ENCODE measurements at places on chromosomes 3 and 15.

DNA sequence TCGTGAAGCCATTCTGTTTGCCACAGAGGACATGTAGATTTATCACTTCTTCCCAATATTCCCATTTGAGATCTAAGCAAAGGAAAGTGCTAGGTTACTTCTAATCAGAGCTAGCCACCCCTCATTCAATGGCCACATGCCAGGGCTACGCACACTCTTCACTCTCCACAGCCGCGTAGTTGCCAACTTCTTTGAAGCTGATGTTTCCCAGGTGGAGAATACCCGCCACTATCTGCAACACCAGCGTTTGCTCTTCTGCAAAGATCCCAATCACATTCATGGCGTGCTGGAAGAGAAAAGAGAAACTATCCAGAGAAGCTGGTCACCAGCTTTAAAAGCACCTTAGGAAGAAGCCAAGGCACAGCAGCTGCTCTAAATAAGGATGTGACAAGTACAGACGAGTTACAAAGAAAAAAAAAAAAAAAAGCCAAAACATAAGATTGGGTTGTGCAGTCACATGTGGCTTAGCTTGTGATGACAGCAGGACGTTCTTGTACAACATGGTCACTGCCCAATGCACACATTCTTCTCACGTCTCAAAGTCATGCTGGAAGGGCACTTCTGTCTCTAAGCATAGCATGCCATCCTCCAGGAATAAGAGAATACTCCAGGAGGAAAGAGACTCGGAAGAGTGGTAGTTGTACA lies 16.4 kb downstream of the LDHAL6B start:
- peak; percentile 20 for DNase-seq

- DNase-seq = peak; percentile 89
These were observed 34.4 kb upstream of the TNFSF10 start for GRCh38 chr3:172557515-172558220.

GRCh38 chr3:129834580-129834979 lies 58.9 kb downstream of the TMCC1 start:
- DNase-seq = no peak

DNA sequence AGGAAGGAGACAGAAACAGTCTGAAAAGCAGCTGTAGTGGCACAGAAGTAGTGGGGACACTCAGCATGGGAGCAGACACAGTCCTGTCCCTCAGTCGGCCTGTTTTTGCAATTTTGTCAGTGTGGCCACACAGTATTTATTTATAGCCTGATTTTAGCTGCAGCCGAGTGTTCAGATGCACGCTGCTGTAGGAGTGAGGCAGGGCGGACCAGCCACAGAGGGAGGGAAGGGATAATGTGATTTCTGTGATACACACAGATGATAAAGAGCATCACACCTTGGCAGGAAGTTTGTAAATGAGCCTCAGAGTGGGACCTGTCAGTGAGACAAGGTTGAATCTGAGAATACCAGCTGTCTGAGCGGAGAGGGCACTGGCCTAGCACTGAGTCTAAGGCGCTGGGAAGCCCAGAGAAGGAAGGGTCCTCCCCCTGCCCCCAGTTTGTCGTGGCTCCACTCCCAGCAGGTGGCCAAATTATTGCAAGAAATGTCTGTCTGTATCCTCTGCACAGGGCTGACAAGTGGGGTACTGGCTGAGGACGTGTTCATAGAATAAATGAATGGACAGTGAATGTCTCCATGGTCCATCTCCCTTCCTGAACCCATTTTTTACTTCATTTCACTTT lies 3.8 kb downstream of the PSTPIP1 start:
- no peak for DNase-seq

GRCh38 chr3:4853749-4854140 lies 125.5 kb upstream of the BHLHE40 start:
- DNase-seq = no peak

DNA sequence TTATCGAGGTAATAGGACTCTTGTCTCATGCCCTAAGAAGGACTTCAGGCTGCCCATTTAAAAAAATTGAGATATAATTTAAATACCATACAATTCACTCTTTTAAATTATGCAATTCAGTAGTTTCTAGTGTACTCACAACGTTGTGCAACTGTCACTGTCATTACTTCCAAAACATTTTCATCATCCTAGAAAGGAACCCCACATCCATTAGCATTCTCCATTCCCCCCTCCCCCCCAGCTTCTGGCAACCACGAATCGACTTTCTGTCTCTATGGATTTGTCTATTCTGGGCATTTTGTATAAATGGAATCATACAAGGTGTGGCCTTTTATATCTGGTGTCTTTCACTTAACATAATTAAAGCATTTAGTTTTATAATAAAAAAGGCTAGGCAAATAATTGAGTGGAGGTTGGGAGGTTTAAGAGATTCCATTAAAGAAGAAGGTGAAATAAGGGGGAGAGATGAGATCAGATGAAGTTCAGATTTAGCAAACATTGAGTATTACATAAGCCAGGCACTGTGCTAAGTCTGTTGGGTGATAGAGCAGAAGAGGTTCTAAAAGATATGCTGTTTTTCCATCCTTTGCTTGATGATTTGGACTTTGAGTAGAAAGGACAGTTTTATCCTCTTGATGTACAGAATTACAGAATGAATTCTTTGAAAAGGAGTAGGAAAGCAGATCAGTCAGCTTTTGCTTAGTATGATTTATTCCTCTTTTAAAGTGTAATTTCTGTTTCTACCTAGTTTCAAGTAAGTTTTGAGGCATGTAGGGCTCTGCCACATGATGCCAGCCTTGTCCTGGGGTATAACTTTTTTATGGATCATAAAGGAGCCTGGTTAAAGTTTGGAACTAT lies 36.3 kb downstream of the UBE2E2 start:
- no peak for DNase-seq

DNA sequence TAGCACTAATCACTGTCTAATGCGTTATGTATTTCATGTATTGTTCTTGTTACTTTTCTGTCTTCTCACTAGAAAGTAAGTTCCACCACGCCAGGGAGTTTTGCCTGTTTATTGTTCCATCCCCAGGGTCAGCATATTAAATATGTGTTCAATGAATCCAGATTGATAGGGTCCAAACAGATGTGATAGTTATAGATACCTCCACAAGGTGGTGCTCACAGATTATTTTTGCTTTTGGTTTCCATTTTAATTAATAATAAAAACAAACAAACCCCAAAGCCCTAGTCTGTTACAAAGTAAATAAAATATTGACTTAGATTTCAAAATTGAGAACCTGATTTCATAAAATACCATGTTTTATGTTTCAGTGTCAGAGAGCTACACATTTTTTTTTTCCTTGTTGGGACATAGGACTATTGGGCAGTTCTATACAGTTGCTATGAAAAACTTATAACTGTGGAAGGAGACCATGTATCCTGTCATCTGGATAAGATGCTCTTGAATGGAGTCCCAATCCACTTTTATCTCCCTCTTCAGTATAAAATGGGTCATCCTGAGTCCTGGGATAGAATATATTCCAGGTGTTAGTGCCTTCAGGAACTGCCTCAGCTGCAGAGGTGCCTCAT lies 12.4 kb downstream of the OTOL1 start:
- DNase-seq = peak; percentile 16

DNA sequence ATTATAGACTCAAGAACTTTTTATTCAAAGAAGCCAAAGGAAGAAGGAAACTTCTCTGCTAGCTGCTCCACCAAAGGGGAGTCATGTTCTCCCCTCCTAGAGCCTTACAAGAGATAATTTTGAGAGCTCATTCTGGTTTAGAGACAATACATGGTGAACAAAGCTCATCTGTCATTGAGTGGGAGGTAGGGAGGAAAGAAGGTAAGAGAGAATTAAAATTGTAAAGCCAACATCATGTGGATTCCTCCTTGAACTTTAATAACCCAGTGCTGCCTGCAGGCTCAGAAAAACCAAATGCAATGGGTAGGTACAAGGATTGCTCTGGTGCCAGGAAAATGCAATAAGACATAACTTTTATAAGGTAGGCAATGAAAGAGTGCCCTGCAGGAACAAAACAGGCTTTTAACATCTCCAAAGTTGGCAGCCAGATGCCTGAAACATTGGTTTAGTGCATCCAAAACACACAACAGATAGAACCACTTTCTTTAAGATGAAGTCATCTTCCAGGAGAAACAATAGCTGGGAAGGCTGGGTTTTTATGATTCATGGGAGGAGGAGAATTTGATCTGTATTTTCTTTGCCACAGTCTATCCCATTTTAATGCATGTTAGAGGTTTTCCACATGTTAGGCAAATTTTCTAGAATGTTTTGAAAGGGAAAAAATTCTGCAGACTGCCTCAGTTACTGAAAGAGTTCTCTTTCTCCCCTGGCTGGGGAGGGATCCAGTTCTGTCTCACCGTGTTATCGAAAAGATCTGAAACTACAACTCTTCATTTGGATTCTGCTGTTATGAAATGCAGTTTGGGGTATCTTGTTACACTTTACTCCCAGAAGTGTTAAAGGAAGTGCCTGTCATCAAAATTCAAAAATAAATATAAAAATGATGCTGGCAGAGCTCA lies 11.3 kb upstream of the ARHGEF3 start:
- peak; percentile 72 for DNase-seq

DNA sequence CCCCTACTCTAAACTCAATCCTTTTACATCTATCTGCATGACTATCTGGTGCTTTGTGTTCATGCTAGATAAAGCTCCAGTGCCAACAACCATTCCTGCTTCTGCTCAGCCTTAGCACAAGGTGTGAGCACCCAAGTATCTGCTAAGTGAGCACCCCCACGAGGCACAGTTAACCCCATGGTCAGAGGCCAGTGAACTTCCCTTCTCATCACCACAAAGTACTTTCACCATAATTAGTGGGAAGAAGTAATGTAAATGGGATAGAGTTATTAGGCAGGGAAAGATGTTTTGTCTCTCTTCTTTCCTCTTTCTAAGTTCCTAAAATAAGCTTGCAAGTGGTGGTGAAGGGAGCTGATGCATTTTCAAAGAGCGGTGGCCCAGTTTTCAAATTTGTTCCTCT lies 96.4 kb downstream of the ANO10 start:
- DNase-seq = no peak

GRCh38 chr3:49611719-49612118 lies 57.4 kb downstream of the BSN start:
- DNase-seq = no peak

DNA sequence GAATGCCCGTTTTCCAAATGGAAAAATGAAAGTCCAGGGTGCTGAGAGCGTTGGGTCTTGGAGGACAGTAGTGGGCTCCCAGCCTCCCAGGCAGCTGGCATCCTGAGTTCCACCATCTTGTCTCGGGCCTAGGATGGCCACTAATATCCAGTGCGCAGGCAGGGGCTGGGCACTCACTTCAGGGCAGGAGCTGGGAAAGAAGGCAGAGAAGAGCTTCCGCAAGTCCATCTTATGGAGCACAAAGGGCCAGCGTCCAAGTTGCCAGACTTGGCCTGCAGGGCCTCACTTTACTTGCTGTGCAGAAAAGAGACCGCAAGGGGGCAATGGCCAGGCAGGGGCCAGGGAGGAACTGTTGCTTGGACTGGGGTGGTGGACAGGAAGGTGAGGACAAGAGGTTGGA lies 46.1 kb downstream of the IQSEC1 start:
- DNase-seq = no peak

DNA sequence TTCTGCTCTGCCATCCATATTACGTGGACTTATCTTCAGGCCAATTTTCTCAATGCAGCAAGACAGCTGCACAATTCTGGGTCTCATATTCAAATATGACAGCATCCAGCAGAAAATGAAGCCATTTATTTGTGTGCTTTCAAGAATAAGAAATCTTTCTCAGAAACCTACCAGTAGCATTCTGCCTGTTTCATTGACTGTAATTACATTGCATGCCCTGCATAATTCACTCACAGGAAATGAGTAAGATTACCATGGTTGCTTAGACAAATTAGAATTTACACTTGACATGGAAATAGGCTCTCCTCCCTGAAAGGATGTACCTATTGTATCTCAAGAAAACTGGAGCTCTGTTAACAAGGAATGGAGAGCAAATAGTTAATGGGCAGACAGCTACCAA lies 346.6 kb upstream of the DCBLD2 start:
- DNase-seq = peak; percentile 62

- no peak for DNase-seq
These were observed 168.2 kb downstream of the CBLB start for GRCh38 chr3:105700575-105700974.

GRCh38 chr15:26667222-26667988 lies 105.5 kb downstream of the GABRB3 start:
- peak; percentile 63 for DNase-seq

GRCh38 chr3:128317101-128317697 lies 149.5 kb downstream of the DNAJB8 start:
- DNase-seq = no peak

DNA sequence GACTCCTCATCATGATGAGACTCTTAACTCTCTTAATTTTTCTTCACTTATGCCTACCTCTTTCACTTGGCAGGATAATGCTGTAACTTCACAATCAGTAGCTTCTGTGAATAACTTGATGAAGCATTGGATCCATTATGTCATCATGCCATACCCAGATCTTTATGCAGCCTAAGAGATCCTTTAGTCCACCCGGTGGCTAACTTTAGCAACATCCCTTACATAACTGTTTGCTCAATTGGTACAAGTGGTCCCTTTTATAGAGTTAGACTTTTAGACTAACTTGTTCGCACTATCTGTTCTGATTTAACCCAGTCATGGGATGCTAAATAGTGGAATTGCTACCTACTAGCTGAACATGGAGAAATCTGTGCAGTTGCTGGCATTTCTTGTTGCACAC lies 184.5 kb downstream of the USP13 start:
- DNase-seq = peak; percentile 10

- peak; percentile 29 for DNase-seq
These were observed 646.0 kb downstream of the AGBL1 start for GRCh38 chr15:86725628-86726027.

GRCh38 chr15:41917767-41918430 lies 24.0 kb upstream of the SPTBN5 start:
- peak; percentile 78 for DNase-seq

- no peak for DNase-seq
These were observed 16.0 kb downstream of the H1-8 start for GRCh38 chr3:129558772-129559564.

- no peak for DNase-seq
These were observed 5.9 kb downstream of the FAM131A start for GRCh38 chr3:184343200-184343876.

DNA sequence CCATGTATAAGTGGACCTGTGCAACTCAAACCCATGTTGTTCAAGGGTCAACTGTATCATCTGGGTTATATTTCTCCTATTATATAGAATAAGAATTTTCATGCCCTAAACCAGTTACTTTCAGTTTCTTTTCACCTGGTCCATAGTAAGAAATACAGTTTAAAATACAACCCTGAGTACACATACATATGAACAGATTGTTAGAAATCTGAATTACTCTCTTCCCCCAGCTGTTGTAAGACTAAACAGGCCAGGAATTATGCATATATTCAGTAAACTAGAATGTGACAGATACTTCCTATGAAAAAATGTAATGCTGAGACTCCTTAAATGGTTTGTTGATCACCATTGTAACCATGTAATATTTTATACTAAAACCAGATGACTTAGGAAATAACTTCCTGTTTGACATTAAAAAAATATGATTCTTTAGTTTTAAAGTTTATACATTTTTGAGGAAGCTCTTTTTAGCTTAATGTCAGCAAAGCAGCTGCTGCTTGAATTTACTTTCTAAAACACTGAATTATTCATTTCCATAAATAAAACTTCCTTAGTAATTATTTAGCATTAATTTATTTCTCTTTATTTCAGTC lies 52.5 kb upstream of the ZCWPW2 start:
- DNase-seq = no peak

GRCh38 chr15:35784745-35785144 lies 238.8 kb upstream of the DPH6 start:
- DNase-seq = no peak

- peak; percentile 29 for DNase-seq
These were observed 84.5 kb upstream of the FNDC3B start for GRCh38 chr3:171954690-171955383.

GRCh38 chr3:77648664-77649063 lies 608.8 kb downstream of the ROBO2 start:
- peak; percentile 4 for DNase-seq

- no peak for DNase-seq
These were observed 99.6 kb downstream of the SHQ1 start for GRCh38 chr3:72748659-72749058.
